Spinal cord (tissue), 10 donors: ENCODE measurements at places on chromosomes 3 and 15.

- no peak for DNase-seq
Observed at GRCh38 chr3:73255609-73256029, 194.2 kb downstream of the EBLN2 start.

GRCh38 chr3:37053337-37053736 lies 60.0 kb downstream of the MLH1 start:
- no peak for DNase-seq

- no peak for DNase-seq
Observed at GRCh38 chr15:85318048-85318731, 62.2 kb upstream of the AKAP13 start.

GRCh38 chr3:151203051-151203420 lies at the start of gene GPR171:
TSS of gene GPR171 (minus strand) at chr3:151203216. CDS start at chr3:151199386, 3,830 bp downstream.
- no peak for DNase-seq

- DNase-seq = peak; percentile 13
Observed at GRCh38 chr15:43440721-43441281, 52.2 kb downstream of the TP53BP1 start.

- DNase-seq = no peak
Observed at GRCh38 chr3:42057561-42058211, 33.5 kb upstream of the TRAK1 start.

GRCh38 chr15:64695561-64695992 lies 79.8 kb downstream of the RBPMS2 start:
- no peak for DNase-seq

- DNase-seq = no peak
Observed at GRCh38 chr3:24756101-24756888, 261.6 kb upstream of the THRB start.

DNA sequence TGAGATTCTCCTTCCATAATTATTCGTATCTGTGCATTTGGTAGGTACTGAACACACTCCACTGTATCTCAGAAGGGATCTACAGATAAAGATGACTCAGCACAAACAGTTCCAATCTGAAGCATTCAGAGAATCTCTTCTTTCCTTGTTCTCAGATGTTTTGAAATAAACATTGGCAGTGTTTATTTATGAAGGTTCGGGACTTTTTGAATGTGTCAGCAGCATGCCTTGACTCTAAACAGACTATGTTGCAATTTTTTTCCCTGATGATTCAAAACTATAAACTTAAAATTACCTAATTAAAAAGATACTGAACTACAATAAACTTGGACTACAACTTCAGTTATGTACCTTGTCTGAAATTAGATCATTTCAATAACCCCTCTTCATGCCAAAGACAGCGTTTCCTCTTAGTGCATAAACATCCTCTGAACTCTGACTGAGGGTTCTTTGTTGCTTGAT lies 612.9 kb upstream of the TBL1XR1 start:
- DNase-seq = no peak

DNA sequence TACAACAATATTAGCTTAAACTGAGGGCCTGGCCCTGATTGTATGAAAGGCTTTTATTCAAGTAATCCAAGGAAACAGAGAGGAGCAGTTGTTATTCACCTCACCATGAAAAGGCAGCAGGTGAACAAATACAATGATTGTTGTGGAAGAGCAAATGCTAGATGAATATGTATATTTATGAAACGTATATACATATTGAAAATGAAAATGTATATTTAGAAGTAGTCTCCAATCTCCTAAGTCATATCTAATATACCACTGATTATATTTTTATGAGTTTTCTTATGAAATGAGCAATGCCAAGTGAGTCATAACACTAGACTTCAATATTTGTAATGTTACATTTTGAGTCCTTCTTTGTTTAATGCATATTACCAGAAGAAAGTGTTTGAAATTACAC lies 116.2 kb upstream of the KCNMB2 start:
- DNase-seq = no peak

DNA sequence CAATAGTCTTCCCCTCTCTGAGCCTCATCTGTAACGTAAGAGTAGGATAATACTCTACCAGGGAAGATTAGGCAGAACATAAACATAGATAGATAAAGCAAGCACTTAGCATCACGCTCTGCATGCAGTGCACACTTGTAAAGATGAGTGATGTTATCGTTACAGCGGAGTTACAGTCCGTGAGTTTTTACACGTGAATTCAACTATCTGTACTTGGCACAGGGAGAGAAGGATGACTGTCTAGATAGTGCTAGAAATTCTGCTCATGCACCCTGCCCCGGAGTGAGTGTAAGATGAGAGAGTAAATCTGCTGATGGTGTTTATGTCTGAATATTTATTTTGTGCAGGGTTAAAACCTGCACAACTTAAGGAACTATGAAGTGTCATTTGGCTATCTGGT lies 35.8 kb downstream of the HAPLN3 start:
- DNase-seq = no peak

DNA sequence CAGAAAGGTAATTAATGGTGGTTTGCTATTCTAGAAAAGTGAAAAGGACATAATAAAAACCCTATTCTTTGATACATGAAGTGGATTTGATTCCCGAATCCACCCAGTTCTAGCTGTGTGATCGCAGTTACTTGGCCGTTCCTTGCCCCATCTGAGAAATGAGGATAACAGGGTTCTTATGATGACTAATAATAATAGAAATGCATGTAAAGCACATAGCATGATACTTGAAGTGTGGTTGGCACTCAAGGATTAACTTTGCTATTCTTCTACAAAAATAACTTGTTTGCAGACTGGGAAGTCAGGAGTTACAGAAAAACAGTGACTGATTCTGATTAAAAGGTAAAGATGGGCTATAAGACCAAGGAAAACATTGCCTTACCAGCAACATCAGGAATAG lies 26.8 kb downstream of the PARL start:
- no peak for DNase-seq

DNA sequence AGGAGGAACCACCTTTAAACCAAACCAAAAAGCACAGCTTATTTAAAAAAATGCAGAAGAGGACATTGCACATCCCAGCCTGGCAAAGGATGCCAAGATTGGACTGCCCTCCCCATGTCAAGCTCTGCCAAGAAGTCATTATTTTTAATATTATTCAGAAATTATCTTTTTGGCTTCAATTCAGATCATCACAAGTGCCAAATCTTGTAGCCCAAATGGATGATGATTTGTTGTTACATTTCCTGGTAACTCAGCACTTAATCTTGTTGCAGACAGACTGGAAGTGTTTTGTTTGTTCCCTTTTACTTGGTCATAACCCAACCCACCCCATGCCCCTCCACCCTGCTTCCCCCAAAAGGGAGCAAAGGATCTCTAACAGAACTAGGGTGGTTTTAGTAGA lies 28.1 kb upstream of the LXN start:
- DNase-seq = no peak
